GM13976 (cell line): ENCODE measurements at places on chromosomes 4 and X.

GRCh38 chr4:109557433-109557832, 2.6 kb upstream of the MCUB start:
- DNase-seq, result no peak

DNA sequence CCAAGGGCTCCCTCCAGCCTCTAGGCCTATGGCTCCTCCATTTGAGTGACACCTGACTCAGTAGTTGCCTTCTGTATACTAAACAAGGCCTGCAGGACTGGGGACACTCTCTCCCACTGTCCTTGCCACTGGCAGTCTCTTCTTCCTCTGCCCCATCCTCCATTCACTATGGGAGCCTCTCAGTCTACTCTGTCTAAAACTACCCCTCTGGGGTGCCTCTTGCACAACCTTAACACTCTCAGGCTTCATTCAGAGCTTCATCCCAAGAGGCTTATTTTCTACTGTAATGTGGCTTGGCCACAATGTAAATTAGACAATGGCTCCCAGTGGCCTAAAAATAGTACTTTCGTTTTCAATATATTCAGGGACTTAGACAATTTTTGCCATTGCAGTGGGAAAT, 133.0 kb downstream of the ZC4H2 start:
- DNase-seq, result no peak

DNA sequence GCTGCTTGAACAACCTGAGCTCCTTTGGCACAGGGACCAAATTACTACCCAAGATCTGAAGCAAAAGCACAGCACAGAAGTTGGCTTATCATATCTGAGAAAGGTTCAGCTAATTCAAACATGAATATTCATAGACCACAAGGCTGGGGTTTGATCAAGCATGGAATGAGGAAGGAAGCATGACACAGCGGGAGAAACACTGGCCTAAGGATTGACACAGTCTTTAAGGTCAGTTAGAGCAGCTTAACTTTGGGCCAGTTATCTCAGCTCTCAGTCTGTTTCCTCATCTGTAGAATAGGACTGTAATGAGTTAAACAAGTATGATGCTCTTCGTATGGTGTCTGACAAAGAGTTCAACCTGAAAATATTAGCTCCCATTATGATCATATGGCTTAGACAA, 88.5 kb upstream of the CBR4 start:
- no peak for DNase-seq

- no peak for DNase-seq
Measured at GRCh38 chrX:1584237-1585011, 7.0 kb upstream of the AKAP17A start.

DNA sequence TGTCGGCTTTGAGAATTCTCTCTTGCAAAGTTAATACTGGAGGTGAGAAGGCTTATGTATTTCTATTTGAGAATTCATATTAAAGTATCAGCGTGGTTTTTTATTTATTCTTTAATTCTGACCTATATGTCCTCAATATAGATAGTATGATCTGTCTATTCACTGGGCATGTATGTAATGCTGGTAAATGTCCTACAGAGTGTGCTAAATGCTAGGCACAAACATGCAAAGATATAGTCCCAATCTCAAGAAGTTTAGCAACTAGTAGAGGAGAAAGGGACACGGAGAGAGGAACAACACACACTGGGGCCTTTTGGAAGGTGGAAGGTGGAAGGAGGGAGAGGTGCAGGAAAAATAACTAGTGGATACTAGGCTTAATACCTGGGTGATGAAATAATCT, 11.0 kb upstream of the BMPR1B start:
- no peak for DNase-seq

DNA sequence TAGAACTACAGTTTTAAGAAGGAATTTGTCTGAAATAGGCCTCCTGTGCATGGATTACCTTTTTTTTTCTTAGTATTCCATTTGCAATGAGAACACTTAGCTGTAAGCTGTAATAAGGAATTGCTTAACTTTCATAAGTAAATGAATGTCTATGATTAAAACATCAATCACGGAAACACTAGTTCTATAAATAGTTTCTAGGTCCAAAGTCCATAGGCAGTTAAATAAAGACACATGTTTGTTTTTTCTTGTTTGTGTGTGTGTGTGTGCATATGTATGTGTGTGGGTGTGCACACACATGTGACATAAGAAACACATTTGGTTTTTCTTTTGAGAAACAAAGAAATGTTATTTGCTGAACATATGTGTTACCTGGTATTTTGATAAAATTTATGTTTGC, 11.2 kb downstream of the GPRIN3 start:
- no peak for DNase-seq
